AML-193 (cell line): ENCODE measurements at places on chromosomes 1 and 21.

GRCh38 chr1:12206238-12206637 lies 23.6 kb upstream of the VPS13D start:
- no peak for DNase-seq

DNA sequence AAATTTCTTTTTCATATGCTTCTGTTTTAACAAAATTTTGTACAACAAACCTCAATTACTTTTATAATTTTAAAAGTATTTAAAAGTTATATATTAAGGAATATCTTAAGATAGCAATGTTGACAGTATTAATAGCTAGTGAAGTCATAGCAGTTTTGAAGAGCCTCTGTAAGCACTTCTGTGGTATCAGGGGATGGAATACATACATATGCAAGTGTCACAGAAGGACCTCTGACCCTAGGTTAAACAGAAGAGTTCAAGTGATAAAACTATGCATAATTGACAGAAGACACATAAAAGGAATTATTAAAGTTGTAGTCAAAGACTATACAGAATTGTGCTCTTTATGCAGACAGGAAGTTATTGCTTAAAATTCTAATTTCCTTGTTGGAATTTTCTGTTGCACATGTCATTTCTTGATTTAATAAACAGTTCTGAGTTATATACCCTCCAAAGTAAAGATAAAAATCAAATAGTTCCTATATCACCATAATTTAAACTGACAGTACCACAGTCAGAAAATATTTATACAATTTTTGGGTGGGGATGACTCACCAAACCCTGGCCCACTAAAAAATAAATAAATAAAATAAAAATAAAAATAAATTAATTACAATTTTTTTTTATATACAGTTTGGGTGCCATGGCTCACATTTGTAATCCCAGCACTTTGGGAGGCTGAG lies 27.1 kb downstream of the IPP start:
- peak; percentile 8 for DNase-seq

DNA sequence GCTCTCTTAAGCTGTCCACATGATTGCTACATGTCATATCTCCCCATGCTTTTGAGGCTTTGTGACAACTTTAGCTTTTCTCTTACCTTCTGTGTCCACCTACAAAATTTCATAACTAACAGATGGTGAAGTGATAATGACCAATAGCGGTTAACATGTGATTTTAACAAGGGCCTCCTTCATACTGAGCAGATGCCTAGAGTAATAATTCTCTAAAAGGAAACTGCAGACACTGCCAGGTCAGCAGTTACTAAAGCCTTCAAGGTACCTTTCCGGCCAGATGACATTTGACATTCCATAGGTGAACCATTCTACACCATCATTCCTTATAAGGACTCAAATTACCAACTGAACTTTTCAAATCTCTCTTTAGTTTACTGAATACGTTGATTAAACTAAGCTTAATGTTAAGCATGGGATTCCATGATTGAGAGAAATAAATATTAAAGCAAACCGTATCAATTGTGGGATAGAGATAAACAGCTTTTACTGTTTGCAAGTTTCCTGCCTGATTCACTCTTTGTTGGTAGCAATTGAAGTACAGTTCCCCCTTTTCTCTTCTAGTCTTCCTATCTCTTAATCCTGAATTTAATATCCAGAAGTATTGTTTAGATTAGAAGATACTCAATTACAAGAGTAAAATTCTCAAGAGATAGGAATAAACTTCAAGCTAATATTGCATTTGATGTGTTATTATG lies 205.1 kb downstream of the PLA2G4A start:
- no peak for DNase-seq

DNA sequence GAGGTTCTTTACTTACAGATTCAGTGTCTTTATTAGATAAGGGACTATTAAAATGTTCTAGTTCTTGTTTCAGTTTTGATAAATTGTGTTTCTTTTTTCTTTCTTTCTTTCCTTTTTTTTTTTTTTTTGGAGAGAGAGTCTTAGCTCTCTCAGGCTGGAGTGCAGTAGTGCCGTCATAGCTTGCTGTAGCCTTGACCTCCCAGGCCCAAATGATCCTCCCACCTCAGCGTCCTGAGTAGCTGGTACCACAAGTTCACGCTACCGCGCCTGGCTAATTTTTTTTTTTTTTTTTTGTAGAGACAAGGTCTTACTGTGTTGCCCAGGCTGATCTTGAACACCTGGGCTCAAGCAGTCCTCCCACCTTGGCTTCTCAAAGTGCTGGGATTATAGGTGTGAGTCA lies 76.6 kb downstream of the TMEM200B start:
- DNase-seq = no peak

GRCh38 chr21:29215709-29216108 lies 83.0 kb upstream of the BACH1 start:
- no peak for DNase-seq
